IMR-90 (cell line): ENCODE measurements at places on chromosomes 2 and 18. TPM values are rescaled to one million over a fixed set of nuclear protein-coding genes. Genes with fewer than 3 reads are reported as not detected.

PKP4 gene
- total RNA-seq = 37.5 and 37.8 TPM in 2 replicates

RAD51AP2 gene
- total RNA-seq = not detected in 2 replicates

DNA sequence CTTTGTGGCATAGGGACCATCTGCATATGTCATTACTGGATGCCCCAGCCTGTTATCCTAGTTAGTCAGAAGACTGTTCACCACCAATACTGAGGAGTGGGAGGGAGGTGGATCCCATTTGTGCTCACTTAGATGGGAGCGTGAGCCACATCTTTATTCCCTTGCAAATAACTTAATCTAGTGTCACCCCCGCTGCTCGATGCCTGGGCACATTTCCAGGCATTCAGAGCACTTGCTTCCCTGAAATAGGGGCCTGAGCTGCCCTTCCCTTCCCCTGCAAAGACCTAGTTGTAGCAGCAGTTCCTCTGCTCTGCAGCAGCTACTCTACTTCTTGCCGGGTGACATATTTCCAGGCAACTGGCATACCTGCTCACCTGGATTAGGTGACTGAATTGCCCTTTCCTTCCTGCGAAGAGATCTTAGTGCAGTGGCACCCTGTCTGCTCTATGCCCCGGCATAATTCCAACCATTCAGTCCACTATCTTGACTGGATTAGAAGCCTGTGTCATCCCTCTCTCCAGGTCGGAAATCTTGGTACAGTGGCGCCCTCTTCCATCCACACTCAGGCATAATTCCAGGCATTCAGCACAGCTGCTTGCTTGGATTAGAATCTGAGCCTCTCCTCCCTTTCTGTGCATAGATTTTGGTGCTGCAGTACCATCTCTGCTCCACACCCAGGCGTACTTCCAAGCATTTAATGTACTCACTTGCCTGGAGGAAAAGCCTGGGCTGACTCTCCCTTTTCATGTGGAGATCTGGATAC is 1389.1 kb upstream of the TMEFF2 start:
- H3K27ac ChIP-seq = no peak overlapping the region
- DNase-seq = peak; percentile 0
- H3K4me3 ChIP-seq = no peak overlapping the region
- no peaks in the 10 kb centered on the region for H3K4me1 ChIP-seq

DNA sequence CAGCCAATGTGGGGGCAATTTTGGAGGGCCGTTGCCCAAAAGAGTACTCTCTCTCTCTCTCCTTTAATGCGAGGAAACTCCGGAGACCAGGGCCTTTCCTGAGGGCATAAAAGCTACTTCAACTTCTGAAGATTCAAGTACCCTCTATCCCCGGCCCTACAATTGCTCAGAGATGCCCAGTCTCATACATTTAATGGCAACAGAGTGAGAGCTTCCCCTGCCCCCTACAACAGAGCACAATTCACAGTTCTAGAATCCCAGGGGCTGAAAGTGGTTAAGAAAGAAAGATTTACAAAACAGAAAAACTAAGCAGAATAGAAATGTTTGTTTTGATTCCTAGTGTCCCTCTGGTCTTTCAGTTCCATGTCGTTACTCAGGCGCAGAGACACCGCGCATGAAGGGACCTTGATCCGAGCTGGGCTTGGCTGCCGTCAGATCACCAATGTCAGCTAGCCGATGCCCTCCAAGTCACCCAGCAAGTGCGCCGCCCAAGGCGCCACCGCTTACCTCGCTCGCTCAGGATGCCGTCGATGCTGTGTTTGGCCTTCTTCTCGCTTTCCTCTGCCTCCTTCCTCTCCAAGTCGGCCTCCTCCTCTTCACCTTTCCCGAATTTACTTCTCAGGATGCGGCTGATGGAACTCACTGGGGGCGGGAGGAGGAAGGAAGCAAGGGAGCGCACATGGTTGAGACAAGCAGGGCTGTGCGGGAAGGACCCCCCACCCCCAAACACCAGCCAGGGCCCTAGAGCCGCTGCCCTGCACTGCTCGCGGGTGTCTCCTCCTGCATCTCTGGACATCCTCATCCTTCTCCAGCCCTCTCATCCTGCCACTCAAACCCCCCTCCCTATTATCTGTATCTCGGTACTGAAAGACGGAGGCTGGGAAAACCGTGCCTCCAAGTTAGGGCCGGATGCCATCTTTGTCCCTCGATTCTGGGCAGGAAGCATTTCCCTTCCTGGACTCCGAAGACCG is 4.9 kb downstream of the PAX3 start:
- H3K36me3 ChIP-seq = no peaks in the 10 kb centered on the region
- H3K4me3 ChIP-seq = no peak overlapping the region
- no peaks in the 10 kb centered on the region; the same call in 1 of the 2 replicates for H3K4me1 ChIP-seq
- H3K27ac ChIP-seq = no peak overlapping the region
- no peak for DNase-seq
- H3K27me3 ChIP-seq = peaks cover 97% of the 10 kb centered on the region

DNA sequence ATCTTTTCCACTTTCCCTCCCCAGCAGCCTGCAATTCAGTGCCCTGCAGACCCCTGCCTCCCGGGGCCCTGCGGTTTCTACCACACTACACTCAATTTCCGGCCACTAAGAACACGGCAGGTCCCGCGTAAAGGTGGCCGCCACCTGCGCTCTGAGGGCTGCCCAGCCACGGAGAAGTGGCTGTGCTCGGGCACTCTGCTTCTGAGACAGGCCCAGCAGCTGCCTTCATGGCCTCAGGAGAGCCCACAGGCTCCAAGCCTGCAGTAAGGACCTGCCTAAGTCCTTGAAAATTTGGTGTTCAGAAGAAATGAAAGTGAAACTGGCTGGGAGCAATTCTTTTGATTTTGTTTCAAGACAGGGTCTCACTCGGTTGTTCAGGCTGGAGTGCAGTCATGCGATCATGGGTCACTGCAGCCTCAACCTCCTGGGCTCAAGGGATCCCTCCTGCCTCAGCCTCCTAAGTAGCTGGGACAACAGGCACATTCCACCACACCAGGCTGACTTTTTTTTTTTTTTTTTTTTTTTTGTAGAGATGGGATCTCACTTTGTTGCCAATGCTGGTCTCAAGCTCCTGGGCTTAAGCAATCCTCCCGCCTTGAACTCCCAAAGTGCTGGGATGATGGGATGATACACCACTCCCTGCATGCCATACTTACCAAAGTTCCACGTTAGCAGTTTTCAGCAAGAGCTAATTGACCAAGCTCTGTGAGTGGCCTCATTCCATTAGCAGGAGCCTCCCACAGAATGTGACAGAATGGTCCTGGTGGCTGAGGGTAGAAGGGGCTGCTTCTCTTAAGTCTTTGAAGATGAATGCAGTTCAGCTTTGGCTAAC is 14.6 kb upstream of the ALPP start:
- H3K27me3 ChIP-seq = peaks cover 3% of the 10 kb centered on the region
- peaks cover 2% of the 10 kb centered on the region; the same call in 1 of the 2 replicates for H3K4me1 ChIP-seq
- no peaks in the 10 kb centered on the region for H3K36me3 ChIP-seq
- H3K4me3 ChIP-seq = no peak overlapping the region
- H3K27ac ChIP-seq = no peak overlapping the region

DNA sequence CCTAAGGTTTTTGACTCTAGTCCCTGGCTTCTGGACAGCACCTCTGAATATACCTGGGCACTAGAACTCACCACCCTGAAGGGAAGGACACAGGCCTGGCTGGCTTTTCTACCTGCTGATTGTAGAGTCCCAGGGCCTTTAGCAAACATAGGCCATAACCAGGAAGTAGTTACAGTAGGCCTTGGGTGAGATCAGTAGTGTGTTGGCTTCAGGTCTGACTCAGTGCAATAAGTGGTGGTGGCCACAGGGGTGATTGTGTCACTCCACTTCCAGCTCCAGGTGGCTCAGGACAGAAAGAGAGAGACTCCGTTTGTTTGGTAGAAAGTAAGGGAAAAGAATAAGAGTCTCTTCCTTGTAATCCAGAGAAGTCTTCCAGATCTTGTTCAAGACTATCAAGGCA is 101.7 kb upstream of the LGALSL start:
- H3K27ac ChIP-seq = no peak overlapping the region
- H3K4me1 ChIP-seq = peaks cover 4% of the 10 kb centered on the region; the same call in 1 of the 2 replicates
- no peak for DNase-seq
- H3K27me3 ChIP-seq = peaks cover 21% of the 10 kb centered on the region
- H3K36me3 ChIP-seq = no peaks in the 10 kb centered on the region

- peaks cover 5% of the 10 kb centered on the region for H3K4me1 ChIP-seq
- H3K4me3 ChIP-seq = no peak overlapping the region
- H3K36me3 ChIP-seq = no peaks in the 10 kb centered on the region
- H3K27ac ChIP-seq = peak overlapping the region; percentile 76; the same call in 1 of the 2 replicates
- peak; percentile 96 for DNase-seq
Measured at GRCh38 chr2:204842661-204843485, 297.6 kb downstream of the PARD3B start.

- H3K27me3 ChIP-seq = no peaks in the 10 kb centered on the region
- no peak overlapping the region for H3K27ac ChIP-seq
- H3K36me3 ChIP-seq = peaks cover 3% of the 10 kb centered on the region; the same call in 1 of the 2 replicates
- DNase-seq = no peak
- H3K4me3 ChIP-seq = no peak overlapping the region
Measured at GRCh38 chr18:76385681-76385975, 109.4 kb downstream of the ZNF516 start.

DNA sequence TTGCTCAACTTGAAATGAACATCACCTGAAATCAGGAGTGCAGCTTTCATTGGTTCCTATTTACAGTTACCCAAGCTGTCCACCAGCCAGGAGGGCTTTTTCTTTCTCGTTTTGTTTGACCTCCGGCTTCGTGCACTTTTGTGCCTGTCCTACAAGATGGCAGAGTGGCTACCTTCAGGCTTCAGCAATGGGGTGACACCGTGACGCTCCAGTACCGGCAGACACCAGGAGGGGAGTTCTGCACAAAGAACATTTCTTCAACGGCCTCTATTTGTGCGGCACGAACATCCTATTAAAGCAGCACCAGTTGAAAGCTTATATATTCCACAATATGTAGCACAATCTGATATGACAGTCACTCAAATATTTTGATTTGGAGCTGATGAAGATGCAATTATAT is 18.3 kb downstream of the RNASEH1 start:
- no peak overlapping the region for H3K27ac ChIP-seq
- peaks cover 13% of the 10 kb centered on the region for H3K4me1 ChIP-seq
- DNase-seq = no peak
- no peak overlapping the region for H3K4me3 ChIP-seq

- no peaks in the 10 kb centered on the region for H3K36me3 ChIP-seq
- no peaks in the 10 kb centered on the region for H3K4me1 ChIP-seq
- H3K27me3 ChIP-seq = peaks cover 28% of the 10 kb centered on the region
- DNase-seq = no peak
- no peak overlapping the region for H3K4me3 ChIP-seq
Measured at GRCh38 chr2:10245021-10245420, 57.7 kb upstream of the HPCAL1 start.
